GM12865 (cell line): ENCODE measurements at places on chromosomes 16 and 17.

- DNase-seq, result no peak
Observed at GRCh38 chr17:76237859-76238313, 2.4 kb downstream of the RNF157 start.

DNA sequence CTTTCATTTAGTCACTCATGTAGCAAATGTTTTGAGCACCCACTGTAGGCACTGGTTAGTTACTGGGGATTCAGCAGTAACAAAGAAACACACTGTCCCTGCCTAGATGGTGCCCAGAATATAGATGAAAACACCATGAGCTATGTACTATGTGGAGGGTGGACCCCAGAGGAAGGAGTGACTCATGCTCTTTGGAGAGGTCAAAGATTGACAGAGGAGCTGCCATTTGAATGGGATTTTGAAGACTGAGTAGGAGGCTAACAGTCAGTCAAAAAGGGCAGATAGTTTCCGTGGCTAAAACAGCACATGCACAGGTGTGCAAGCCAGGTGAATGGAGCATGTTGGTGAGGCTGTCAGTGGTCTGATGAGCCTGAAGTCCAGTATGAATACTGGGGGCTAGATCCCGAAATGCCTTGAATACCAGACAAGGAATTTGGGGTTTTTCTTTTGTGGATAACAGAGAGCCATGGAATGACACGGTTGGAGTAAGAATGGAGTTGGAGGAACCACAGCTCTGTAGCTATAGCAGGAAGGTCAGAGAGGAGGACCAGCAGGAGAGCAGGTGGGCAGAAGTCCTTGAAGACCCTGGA, 6.1 kb downstream of the IL21R start:
- DNase-seq, result peak; percentile 71

GRCh38 chr16:87065446-87066132, 251.6 kb downstream of the C16orf95 start:
- peak; percentile 51 for DNase-seq

- DNase-seq, result no peak
Observed at GRCh38 chr17:74954115-74954514, 18.4 kb downstream of the OTOP3 start.

- DNase-seq, result no peak
Observed at GRCh38 chr17:48460052-48460451, 30.0 kb upstream of the SKAP1 start.

- DNase-seq, result no peak
Observed at GRCh38 chr16:51898872-51899271, 648.1 kb downstream of the TOX3 start.

DNA sequence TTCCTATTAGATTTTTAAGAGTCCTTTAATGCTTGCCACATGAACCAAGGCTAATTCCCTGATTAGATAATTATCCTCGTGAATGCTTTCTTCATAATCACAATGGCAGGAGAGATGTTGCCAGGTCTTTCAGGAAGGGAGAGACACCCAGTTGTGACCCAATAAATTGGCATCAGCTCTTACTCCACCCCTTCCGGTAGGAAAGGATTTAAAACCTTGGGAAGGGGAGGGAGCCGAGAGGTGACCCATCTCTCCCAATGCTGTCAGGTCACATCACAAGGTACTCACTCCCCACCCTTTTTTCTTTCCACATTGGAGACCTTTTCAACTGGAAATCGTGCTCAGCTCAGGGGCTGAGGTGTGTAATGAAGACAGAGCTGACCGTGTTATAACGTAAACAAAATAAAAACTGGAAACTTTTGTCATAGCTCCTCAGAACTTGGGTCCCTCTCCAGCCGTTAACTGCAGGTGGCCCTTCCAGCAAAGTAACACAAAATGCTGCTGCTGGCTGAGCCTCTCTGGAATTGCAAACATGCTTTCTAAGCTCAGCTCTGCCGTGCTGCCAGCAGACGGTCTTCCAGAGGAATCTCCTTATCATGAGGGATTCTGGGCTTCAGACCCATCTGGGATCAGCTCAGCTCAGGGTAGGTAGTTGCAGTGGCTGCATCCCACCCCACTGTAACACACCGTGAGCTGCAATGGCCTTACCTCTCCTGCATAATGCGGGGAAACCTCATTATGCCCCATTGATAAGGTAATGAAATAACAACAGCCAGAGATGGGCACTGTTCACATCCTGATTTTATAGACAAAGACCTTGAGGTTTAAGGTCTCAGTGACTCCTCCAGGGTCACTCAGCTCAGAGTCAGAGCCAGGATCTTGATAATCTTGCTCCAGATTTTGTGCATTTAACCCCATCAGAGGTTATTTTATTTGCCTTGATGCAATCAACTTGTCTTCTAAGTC, 15.6 kb downstream of the TMEM100 start:
- DNase-seq, result no peak

DNA sequence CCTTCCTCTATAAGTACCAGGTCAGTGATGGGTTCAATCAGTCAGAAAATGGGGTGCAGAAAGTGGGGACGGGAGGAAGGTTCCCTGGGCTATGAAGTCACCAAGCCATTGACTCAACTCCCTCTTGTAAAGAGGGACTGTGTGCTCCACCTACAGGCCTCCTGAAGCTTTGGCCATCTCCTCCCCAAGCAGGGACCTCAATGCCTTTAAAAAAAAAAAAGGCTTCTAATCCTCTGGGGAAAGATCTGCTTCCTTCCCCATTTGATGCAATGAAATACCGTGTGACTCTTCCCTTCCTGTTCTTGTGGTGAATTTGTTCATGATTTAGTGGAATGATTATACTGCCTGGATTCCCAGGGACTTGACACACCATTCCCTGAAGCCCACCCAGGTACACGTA, 30.8 kb downstream of the VWA3A start:
- DNase-seq, result peak; percentile 16

DNA sequence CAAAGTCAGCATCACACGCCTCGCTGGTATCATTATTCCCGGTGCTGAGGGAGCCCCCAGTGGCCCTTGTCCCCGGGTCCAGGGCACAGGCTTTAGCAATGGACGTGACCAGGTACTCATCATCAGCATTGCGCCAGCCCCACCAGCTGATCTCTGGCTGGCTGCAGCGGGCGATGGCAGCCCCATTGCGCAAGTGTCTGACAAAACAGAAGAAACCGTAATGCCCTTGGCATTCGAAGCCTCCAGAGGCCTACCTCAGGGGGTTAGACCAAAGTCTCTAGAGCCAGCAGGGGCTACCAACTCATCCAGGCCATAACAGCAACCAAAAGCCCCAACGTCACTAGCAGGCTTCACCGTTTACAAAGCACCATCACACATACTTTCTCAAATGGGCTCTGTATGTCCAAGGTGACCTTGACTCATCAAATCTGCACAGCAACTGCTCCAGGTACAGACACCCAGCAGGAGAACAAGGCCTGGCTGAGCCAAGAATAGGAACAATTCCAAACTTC, 7.3 kb downstream of the MTMR4 start:
- DNase-seq, result no peak

DNA sequence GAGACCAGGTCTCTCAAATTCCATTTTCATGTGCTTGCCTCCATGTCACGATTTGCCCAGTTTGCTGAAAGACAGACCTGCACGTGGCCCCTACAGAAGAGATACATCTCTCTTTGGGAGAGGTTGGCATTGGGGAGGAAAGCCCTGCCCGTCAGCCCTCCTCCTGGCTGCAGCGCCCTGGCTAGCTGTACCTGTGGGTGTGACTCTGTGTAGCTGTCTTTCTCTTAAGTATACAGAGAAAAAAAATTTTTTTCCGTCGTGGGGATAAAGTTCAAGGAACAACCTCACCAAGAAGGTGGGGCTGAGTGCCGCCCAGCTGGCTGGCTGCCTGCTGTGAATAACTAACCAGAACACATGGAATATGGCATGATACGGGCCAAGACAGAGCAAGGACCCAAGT, 26.5 kb downstream of the TMEM98 start:
- no peak for DNase-seq

GRCh38 chr17:34375426-34375997, 12.5 kb upstream of the CCL1 start:
- DNase-seq, result no peak

DNA sequence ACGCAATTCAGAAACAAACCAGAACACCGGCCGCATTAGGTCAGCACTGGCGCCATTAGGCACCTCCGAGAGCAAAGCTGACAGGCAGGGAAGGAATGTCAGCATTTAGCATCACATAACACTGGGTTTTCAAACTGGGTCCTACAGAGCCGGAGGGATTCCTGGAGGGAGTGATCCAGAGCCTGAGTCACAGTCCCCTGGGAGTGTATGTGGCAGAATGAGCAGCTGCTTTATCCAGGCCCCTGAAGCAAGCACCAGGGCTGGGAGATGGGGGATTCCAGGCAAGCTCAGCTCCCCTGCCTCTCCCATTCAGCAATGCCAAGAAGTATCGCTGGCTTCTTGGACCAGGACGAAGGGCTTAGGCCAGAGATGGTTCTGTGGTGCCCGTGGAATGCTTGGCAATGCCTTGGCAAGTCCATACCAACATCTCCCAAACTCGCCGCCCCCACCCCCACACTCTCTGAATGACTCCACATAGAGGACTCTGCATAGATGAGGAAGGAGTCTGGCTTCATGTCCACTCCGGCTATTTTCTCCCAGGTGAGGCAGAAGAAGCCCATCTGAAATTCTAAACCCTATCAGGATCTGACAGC, 20.4 kb downstream of the GAS7 start:
- no peak for DNase-seq

GRCh38 chr17:44386182-44386525, 3.3 kb downstream of the ITGA2B start:
- DNase-seq, result no peak

- DNase-seq, result no peak
Observed at GRCh38 chr17:3017936-3018335, 45.5 kb downstream of the OR1D5 start.

DNA sequence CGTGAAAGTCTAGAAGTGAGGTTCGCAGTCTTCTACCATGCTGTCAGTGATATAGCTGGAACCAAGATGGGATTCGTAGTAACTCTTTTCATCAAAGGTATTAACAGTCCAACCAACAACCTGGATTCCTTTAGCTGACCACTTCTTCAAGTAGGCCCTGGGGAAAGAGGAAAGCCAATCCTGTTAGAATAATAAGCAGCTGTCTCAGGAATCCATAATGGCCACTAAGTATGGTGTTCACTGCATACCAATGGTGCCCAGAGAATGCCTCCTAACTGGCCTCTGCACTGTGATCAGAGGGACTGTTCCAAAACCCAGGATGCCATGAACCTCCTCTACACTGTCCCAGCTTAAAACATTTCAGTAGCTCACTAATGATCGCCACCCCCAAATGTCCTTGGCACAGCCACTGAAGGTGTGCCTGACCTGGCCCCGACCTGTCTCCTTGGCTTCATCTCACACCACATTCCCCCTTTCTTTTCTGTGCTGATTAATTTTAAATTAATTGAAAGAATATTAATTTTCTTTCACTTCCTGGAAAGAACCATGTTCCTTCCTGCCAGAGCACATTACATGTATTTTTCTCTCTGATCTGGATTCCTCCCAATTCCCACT, 18.3 kb downstream of the GDE1 start:
- DNase-seq, result no peak

DNA sequence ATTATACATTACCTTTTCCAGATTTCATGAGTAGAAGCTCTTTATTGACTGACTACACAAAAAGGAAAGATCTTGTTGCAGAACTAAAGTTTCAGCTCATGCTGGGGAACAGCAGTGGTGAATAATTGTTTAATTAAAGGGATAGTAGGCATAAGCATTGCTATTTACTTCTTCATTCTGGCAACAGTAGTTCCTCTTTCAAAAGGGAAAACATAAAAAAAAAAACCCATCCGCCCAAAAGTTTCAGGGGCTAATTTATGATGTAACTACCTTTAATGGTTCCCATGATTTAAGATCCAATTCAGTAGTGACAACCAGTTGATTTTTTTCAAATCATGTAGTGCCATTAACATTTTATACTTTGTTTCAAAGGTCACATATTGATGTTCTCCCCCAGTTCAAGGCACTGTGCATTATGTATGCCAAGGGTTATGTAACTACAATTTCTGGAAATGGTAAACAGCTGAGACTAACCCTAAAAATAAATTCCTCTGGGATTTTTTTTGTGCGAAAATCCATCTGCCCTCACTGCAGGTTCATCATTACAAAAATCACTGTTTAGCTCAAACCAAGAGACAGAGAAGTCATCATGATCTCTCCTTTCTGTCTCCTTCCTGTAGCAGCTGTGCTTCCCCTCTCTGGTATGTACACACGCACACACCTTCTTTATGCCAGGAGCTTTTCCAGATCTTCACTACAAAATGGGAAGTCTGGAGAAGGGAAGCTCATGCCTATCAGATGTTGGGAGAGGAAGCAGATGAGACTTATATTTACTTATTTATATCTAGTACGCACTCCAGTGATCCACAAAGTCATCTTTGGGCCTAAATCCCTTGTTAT, 2.2 kb upstream of the PHLPP2 start:
- DNase-seq, result peak; percentile 15

DNA sequence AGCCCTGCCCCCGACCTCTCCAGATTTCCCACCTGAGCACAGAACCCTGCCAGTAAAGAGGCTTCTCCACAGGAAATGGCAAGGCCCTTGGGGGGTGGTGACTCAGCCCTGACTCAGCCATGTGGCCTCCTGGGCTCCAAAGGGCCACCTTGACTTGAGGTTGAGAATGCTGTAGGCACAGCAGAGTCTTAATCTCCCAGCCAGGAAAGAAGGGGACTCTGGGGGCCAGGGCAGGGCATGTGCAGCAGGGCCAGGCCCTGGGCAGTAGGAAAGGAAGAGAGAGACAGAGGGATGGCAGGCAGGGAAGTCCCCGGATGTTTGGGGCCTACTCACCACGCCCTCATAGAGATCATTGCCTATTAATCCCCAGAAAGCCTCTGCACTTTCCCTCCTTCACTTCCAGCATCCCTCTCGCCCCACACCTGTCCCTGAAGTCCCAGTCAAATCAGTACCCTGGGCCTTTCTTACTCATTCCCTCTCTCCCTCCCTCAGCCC, 4.8 kb upstream of the ITGA3 start:
- peak; percentile 47 for DNase-seq

- DNase-seq, result no peak
Observed at GRCh38 chr16:79320956-79321355, 279.6 kb downstream of the MAF start.

- no peak for DNase-seq
Observed at GRCh38 chr16:78583441-78583840, 484.0 kb downstream of the WWOX start.

DNA sequence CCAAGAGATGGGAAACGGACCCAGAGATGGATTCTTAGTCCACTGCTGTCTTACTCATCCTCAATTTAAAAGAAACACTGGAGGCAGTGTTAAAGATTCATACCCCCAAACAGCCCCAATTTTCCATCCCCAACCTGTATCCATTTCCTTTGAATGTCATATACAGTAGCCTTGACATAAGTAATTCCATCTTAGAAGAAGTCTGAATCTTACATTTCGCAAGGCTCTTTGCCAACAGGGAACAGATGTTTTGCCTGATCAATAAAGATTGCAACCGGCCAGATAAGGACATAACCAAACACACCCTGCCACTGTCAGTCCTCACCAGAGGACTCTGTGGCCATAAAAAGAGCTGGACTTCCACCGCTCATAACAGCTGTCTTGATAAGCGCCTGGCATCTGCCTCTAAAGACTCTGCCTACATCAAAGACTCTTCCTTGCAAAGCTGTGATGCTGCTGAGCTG, 59.0 kb upstream of the MED9 start:
- no peak for DNase-seq

- DNase-seq, result no peak
Observed at GRCh38 chr17:67635681-67636080, 82.1 kb upstream of the NOL11 start.
